ENCODE measurements at places on chromosomes 5 and 9.

DNA sequence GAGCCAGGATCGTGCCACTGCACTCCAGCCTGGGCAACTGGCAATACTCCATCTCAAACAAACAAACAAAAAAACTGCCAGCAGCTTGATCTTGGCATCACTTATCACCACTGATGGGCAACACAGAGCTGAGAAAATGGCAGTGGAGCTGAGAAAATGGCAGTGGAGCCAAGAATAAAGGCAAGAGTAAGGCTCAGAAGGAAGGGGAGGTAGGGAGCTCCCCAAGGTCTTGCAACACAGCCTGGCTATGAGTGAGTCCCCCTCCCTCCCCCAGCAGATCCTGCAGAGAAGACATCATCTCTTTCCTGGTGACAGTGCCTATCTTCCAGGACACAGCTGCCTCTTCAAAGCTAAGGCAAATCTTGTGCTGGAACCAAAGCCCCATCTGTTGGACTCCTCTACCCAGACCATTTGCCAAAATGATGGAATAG is 70.3 kb downstream of the UGCG start:
- no peak for DNase-seq

- DNase-seq, result no peak
Observed at GRCh38 chr9:114307899-114308267, 15.0 kb upstream of the ORM1 start.

GRCh38 chr9:115170358-115171073 is 52.6 kb upstream of the TNC start:
- no peak for DNase-seq

- no peak for DNase-seq
Observed at GRCh38 chr5:148374690-148375360, 8.9 kb upstream of the FBXO38 start.

DNA sequence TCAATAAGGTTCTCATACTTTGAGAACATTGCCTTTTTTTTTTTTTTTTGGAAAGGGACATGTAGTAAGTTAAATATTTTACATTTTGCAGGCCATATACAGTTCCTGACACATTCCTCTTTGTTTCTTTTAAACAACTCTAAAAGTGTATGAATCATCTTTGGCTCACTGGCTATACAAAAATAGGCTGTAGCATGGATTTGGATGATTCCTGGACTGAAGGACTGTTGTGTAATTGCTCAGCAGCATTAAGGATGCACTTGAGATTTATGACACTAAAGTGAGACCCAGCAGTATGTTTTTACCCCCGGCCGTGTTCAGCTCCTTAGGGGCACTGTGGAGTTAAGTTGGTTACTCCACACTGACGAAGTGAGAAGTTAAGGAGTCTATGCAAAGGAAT is 41.3 kb downstream of the VPS13A start:
- DNase-seq, result no peak

DNA sequence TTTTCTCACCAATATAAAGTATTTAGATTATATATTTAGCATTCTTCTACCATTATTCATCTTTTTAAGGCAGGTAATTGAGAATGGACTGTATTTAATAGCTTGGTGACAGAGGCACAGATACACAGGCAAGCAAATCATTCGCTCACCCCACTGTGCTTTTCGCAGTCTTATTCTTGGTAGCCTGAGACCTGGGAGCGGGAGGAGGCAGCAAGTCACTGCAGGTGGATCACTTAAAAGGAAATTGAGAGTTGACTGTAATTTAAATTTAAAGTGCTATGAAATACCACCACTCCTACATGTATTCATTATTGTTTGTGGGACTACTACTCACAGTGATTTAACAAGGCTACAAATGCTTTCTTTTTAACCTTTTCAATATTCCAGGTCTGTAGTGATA is 9.7 kb downstream of the RICTOR start:
- DNase-seq, result no peak

DNA sequence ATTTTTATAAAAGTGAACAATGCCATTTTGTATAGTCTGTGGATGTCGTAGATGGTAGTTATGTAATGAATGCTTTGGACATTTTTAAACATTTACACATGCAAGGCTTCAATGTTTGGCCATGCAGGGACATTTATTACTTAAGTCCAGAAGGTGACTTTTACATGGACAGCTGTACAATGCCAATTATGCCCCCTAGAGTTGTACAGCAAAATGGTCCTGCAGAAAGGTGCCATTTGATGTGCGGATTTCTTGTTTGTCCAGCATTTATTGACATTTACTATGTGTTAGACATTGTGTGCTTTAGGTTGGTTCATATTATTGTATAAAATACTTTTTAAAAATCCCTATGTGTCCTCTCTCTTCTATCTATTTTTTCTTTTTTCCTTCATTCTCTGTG is 22.5 kb upstream of the COMMD10 start:
- no peak for DNase-seq

- DNase-seq, result no peak
Observed at GRCh38 chr9:84139296-84140070, 158.9 kb downstream of the RMI1 start.

Data from stimulated activated CD8-positive, alpha-beta memory T cell treated with anti-CD3 and anti-CD28 coated beads, Interleukin-4, amount 100 ng/mL, for 4 hours (primary cell).